ENCODE measurements at places on chromosomes 1 and 21.

- DNase-seq = peak; percentile 76
Observed at GRCh38 chr1:206575165-206575893, 36.9 kb downstream of the EIF2D start.

- DNase-seq = peak; percentile 44
Observed at GRCh38 chr21:42465008-42465802, 30.8 kb downstream of the RSPH1 start.

GRCh38 chr1:42172381-42173133 lies 8.0 kb upstream of the GUCA2A start:
- DNase-seq = no peak

GRCh38 chr1:160171980-160172379 lies 18.4 kb upstream of the CASQ1 start:
- DNase-seq = no peak

DNA sequence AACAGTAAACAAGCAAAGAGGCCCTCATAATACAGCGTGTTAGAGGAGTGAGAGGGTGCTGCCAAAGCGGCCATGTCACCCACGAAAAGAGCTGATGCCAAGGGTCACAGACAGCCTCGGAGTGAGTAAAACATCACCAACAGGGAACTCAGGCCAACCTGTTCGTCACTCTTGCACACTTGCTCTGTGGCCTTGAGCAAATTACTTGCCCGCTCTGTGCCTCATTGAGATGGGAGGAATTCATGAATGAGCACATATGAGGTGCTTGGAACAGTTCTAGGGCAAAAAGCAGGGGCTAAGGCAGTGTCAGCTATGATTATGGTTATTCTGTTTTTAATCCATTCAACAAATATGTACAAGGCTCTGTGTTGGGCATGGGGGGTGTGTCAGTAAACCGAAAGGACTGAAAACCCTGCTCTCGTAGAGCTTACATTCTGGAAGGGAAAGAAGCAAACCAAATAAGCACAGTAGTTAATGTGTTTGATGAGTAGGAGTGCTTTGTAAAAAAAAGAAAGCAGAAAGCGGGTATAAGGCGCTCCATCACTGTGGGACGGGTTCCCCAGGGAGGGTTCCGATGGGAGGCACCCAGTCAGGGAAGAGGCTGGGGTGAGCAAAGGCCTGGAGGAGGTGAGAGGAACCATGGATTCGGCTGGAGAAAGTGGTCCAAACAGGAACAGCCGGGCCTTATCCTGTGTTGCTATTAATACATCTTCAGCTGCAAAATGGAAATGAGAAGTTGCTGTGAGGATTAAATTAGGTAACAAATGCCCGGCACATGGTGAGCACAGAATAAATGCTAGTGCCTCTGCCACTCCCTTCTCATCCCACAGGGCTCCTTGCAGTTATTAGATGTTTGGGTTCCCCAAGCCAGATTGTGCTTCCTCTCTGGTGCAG lies 39.5 kb upstream of the RD3 start:
- DNase-seq = no peak

DNA sequence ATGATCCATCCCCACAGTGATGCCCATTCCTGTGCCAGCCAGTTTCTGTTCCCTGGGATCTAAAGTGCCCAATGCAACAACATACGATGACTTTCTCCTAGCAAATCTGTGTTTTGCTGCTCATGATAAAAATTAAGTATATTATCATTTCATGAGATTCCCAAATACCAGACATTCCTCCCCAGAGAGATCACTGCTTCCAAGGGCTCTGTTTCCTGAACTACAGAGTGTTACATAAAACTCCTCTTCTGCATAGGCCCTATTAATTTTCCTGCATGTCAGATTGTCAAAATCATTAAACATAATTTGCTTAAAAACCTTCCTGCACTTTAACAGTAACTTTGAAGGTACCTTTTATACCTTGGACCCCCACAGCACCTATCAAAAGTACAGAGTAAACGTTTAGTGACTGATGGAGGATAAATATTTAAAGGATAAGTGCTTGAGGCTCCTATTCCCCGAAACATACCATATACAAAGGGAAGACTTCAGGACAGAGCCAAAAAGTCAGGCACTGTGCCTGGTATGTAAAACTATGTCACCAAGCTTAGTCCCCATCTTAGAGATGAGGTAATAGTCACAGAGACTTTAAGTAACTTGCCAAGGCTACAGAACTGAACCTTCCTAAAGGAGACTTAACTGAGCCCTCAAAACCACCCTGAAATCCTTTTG lies 50.2 kb downstream of the SLC25A24 start:
- no peak for DNase-seq

- no peak for DNase-seq
Observed at GRCh38 chr21:44666401-44667320, at the start of gene KRTAP12-2. TSS of gene KRTAP12-2 (minus strand) at chr21:44666927. CDS start at chr21:44666886, 41 bp downstream.

DNA sequence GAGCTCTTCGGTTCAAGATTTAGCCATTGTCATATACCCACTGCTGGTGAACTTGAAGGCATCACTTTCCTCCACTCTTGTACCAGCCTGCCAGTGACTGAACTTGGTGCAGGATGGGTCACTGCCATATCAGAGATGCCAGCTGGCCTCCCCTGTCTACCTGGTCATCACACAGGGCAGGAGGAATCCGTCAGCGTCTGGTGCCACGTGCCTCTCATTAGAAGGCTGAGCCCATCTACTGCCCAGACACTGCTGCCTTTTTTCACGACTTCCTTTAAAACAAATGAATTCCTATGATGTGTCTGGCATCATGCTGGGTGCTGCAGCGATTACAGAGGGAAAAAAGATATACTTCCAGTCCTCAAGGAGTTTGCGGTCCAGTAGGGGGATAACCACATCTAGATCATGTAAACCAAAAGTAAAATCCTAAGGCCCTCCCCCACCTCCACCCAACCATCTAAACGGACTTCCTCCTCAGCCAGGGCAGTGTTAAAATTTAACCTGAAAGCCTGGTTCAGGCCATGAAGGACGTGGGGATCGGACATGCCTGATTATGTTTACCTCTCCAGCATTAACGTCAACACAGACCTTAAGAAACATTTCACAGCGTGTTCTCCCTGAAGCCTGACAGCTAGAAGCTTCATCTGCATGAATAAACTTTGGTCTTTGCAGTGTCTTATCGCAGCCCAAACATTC lies 29.2 kb upstream of the PDE9A start:
- DNase-seq = no peak

DNA sequence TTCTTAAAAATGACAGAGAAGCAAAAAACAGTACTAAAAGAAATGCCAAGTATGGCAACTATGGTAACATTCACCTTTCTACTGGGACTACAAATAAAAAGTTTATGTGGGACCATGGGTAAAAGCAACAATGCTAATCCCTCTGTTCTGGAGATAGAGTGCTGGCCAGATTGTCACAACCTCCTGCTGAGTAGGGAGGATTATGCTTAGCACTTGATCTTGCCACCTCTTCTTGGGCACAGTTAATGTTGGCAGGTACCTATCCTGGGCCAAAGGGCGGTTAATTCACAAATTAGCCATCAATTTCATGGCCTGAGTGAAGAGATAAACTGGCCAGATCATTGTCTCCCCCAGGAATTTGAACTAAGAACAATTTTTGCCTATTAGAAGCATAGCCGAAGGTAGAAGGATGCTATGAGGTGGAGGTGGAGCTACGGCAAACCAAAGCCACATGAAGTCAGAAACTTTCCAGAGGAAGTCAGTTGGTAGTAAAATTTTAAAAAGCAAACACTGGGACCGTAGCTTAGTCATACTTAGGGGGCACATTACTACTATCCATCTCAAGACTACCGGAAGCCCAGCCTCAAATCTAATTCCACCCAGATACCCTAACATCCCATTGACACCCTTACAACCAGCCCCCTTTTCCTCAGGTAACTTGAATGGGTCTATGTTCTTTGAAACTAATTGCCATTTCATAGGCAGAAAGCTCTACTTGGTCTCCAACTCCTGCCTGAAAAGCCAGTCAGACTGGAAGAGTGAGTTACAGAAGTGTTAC lies 2.7 kb downstream of the SCYL3 start:
- DNase-seq = no peak

DNA sequence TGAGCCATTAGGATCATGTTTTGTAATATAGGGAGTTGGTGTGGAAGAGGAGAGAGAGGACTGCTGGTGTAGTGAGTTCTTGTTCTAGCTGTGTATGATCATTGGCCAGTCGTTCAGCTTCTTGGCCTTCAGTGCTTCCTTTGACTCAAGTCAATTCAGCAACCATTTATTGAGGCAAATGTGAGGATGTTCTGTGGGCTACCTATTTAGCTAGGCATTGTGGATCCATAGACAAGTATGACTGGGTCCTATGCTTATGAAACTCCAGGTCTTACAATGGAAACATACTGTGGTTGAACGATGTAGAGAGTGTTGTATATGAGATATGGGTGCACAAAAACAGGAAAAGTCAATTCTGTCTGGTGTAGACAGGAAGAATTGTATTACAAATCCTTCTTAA lies 41.7 kb downstream of the NFIA start:
- no peak for DNase-seq

DNA sequence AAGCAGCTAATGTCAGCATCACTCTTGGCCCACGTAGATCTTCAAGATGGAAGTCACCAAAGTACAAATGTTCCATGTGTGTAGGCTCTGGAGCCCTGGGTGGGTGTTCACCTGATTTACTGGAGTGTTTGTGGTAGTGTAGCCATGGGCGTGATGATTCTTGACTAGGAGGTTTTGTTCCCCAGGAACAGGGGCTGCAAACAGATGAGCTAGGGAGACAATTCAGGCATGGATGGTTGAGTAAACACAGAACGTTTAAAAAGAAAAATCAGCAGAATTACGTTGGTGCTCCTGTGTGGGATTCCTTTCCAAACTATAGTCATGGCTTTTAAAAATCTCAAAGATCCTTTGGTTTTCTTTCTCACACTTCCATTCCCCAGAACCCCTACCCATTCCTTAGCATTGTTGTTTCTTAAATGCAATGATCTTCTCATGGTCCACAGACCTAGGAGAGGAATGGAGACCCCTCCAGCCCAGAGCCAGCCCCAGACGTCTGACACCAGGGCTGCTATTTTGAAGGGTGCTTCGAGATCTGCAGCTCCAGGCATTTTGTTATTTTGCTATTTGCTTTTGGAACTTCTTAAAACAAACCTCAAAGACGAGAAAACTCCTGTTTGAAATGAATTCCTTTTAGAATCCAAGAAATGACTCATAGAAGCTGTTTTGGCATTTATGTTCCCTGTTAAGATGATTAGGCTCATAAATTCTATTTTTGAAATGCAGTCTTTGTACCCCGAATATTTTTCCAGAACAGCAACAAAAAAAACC lies 115.1 kb downstream of the ETS2 start:
- peak; percentile 33 for DNase-seq

DNA sequence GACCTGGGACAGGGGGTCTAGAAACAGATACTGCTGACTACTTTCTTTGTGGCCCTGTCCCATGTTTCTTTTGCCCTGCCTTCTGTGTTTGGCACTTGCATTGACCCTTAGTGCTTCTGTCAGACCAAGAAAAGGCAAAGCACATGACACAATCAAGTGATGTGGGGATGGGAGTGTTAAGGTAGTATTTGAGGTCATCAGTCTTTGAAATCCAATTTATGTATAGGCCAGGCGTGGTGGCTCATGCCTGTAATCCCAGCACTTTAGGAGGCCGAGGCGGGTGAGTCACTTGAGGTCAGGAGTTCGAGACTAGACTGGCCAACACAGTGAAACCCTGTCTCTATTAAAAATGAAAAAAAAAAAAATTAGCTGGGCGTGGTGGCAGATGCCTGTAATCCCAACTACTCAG lies 26.0 kb downstream of the SERBP1 start:
- no peak for DNase-seq

GRCh38 chr1:41648844-41649243 lies 164.4 kb upstream of the EDN2 start:
- DNase-seq = peak; percentile 9

Data from right hindlimb (tissue), 1 donor.